Right lung (tissue), 10 donors: ENCODE measurements at places on chromosomes 12 and 14. TPM values are rescaled to one million over a fixed set of nuclear protein-coding genes. Genes with fewer than 3 reads are reported as not detected.

RASSF8 gene
- polyA plus RNA-seq = 33.5 TPM

EPYC gene
- not detected for polyA plus RNA-seq

DNA sequence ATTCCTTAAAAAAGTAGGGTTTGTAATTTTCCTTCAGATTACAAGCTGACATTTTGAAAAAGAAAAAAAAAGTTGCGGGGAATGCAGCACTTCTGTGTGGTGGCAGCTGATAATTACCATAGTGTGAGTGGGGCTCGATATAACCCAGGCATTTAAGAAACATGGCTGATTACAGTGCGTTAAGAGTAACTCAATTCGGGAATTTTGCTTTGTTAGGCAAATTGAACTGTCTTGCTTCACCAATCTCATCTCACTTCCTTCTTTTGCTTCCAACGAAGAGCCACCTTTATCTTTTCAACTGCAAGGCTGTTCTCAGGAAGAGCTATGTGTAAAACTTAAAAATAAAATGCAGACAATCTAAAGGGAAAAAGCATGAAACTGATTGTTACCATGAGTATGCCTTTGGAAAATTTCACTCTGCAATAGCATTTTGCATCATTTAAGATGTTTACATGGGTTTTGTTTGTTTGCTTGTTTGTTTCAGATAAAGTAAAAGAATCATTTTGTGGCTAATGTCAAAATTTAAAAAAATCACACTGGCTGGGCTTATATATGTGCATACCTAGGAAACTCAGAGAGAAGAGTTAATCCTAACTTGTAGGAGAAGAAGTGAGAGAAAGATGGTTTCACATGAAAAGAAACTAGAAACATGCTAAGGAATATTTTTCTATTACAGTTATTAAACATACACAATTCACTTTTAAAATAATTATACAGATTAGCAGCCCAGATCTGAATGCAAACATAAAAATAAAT is 295.9 kb upstream of the ATP2B1 start:
- DNase-seq = no peak

DNA sequence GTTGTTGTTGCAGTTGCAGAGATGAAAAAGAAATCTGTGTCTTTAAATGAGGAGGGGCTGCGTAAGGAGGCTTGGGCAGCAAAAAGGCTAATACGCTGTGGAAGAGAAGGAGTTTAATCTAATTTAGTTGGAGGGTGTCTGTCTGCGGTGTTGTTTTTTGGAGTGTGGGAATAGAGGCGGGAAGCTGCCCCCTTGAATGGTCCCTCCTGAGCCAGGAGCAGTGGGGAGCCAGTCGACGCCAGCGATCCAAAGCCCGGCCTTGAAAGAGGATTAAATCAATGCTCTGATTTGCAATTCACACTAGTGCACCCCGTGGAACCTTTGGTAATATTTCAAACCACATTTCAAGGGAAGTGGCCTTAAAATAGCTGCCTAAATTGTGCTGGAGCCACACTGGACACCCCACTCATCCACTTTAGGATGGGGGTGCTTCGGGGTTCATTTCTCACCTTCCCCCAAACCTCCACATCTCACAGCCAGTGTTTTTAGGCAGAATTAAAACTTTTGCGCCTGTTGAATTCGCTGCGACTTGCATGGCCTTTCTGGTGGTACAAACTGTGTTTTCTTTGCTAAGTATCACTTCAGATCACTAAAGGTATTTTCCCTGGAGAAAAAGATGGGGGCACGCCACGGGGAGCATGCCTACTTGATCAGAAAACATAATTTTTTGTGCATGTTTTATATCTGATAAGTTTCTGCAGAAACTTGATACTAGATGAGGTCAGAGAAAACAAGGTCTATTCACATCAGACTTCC is 4.1 kb upstream of the FZD10 start:
- DNase-seq = no peak

CCDC60 gene
- 2.8 TPM for polyA plus RNA-seq

DIO3 gene
- polyA plus RNA-seq = 0.08 TPM

DNA sequence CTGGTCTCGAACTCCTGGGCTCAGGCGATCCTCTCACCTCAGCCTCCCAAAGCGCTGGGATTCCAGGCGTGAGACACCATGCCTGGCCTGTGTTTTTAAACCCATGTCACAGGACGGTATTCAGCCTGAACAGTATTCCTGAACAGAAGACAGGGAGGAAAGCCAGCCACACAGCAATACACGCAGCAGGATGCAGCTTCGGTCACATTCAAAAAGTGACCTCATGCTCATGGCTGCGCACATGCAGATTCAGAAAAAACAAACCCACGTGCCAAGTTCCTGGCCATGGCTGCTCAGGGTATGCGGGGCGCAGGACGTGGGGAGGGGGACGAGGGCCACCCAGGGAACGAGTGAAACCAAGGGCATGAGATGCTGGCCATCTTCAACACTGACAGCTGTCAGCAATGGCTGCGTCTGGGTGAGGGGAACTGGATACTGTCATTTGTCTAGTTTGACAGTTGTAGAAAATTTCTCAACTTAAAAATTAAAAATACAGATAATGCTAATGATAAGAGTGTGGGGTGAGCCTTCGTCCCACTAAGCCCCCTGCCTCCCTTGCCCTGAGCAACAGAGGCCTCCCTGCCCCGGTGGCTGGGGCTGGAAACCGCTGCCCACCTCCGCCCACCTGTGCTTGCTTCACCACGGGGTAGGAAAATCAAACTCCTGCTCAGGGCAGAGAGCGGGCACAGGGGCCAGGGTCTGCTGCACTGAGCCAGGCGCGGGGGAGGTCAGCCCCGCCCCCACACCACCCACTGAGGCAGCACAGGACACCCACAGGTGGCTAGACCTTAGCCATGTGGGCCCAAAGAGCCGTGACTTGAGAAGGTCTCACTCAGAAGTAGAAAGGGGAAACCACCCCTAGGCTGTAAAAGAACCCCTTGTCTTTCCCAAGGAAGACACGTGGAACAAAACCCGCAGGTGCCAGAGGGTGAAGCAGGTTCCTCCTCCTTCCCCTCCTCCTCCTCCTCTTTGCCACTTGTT is 84.2 kb downstream of the SCARB1 start:
- no peak for DNase-seq

DNA sequence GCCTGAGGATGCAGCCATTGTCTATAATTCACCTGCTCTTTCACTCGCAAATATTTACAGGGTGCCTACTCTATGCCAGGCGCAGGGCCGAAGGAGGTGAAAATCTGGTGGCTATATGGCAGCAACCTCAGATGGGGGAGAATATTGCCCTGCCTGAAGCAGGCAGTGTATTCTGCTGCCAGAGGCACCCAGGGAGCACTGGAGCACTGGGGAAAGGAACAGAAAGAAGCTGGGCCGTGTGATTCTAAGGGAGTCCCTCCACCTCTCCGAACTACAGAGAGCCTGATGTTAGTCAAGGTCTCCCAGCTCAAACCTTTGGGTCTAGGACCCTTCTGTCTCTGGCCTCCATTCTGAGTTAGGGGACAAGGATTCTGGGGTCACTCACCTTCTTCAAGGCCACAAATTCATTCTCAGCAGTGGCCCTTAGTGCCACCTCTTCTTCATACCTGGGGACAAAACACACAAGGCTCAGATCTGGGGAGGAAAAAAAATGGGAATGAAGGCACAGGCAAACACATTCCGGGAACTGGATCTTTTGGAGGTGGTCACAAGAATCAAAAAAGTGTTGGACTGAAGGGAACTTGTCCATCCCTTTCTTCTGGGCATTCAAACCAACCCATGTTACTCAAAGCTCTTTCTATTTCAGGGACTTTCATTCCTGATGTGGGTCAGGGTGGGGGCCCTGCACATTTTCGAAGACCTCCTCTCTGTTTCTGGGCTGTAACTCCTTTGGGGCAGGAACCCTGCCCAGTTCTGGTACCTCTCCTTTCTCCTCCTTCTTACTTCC is 19.3 kb upstream of the KRT86 start:
- DNase-seq = no peak

DNA sequence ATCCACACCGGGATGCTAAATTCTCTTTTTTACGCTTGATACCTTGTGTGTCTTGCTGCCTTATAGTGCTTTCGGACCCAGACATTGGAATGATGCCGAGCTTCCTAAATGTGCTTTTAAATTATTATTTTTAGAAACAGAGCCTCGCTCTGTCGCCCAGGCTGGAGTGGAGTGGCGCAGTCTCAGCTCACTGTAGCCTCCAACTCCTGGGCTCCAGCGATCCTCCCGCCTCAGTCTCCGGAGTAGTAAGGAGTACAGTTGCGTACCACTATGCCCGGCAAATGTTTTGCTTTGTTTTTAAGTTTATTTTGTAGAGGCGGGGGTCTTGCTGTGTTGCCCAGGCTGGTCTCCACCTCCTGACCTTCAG is 489 bp upstream of the EML5 start:
- no peak for DNase-seq

DNA sequence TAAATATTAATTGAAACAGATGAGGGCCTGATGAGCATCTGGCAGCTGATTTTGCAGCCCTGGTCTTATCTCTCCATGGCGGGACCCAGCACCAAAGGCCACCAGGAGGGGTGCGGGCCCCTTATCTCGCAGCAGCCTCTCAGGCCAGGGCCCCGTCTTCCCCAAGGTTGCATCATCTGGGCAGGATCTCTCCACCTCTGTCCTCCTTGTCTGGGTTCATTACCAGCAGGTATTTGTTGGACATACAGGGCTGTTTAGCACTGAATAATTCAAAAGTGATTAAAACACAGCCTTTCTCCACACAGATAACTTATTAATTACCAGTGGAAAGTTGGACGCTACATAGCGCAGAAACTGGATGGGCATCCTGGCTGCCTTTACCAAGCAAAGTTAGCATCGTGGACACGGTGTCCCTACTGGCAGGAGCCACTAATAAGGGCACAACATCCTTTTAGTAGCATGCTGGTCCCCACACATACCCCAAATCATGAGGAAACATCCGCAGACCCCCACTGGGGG is 25.8 kb downstream of the TMEM120B start:
- no peak for DNase-seq

DNA sequence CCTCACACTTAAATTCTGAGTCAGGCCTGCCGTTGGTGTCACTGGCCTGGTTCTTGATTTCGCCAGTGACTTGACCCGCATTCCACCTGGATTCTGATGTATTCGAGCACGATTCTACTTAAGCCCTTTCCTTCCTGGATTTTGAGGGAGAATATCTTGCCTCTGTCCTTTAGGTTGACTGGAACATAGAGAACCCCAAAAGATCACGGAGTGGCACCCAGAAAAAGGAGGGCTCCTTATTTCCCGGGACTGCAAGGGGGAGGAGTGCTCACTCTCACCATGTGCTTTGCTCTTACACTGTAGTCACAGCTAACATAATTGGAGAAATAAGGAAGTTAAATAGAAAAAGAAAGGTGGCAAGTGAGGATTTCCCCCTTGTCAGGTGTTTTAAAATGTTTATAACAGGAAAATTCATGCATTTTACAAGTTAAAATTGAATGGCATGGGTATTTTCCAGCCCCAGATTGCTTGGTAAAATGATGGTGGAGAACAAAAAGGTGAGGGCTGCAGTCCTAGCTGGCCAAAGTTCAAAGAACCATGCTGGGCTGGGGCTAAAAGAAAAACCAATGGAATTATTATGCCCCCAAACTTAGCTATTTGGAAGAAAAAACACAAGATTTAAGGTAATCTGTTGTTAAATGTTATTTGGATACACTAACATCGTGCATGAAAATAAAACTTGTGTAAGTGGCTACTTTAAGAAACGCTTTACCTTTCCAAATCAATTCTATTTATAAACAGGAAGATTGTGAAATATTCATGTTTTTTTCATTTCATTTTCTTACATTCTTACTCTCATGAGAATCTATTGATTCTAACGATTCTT is 8.9 kb downstream of the FOXA1 start:
- peak; percentile 20 for DNase-seq

LHX5 gene
- polyA plus RNA-seq = not detected

DNA sequence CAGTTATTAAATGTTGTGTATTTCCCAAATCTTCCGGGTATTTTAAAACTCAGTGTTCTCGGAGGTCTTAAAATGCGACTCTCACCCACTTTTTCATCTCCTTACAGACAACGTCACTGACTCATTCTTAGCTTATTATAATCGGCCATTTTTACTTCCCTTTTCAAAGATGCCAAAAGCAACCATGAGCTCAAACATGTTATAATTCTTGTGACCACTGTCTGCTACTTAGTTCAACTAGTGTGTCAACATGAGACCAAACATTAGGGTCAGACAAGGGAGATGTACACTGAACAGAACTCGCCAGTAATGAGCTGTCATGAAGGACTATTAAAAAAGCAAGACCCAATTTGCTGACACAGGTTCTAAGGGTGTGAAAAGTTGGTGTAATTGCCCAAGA is 4.2 kb upstream of the GRIP1 start:
- no peak for DNase-seq

DNA sequence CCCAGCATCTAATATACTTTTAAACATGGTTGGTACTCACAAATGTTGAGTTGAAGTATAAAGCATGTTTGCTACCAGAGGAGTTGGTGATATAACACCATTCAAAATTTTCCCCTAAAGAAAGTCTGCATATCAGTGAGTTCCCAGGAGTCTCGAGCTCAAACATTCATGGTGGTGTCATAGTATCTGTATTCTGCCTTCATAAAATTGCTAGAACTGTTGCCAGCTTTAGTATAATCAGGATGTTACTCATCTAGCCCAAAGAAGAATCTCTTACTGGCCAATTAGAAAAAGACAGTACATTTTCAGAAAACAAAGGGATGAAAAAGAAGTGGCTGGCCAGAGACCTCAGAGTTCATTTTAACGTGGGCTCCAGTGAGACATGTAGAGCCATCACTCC is 374.7 kb downstream of the KCNH5 start:
- DNase-seq = no peak

DNA sequence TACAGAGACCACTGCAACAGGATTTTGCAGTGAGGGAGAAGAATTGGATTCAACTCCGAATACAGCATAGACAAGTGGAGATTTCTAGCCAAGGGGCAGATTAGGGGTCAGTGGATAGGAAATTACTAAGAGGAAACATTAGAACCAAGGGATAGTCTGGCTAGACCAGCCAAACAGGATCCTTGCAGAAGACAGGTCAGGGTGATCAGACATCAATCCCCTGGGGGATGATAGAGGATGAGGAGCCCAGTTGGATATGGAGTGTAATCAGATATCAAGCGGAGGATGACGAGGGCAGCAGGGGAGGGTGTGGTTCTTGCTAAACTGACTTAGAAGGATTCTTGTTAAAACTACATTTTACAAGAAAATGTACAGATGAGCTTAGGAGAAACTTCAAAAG is 424.4 kb downstream of the DAD1 start:
- DNase-seq = no peak

GRCh38 chr12:116661341-116661740 is 76.5 kb downstream of the SPRING1 start:
- DNase-seq = no peak

MYRFL gene
- polyA plus RNA-seq = 1.1 TPM

ANO4 gene
- 7.0 TPM for polyA plus RNA-seq

PTPRR gene
- 0.18 TPM for polyA plus RNA-seq

MUCL1 gene
- polyA plus RNA-seq = not detected
